Inflammatory macrophage treated with lipopolysaccharide for 4 hours (primary cell): ENCODE measurements at places on chromosomes 4 and X.

- DNase-seq, result no peak
These were observed 195.3 kb upstream of the ANXA3 start for GRCh38 chr4:78356251-78356786.

DNA sequence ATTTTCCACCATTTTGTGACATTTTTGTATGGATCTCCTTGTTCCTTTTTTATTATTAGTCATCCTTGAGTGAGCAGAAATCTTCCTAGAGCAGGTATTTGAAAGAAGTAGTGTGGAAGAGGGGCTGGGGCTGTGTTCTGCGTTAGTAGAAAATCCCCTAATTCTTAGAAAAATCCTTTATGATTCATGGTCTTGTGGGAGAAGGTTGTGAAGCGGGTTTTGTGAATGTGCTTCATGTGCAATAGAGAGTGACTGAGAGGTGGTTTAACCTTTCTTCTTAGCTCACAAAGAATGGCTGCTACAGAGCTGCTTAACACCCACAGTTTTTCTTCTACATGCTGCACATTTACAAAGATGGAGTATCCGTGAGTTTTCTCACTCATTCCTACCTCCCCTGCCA, 220.5 kb downstream of the IDS start:
- DNase-seq, result no peak

DNA sequence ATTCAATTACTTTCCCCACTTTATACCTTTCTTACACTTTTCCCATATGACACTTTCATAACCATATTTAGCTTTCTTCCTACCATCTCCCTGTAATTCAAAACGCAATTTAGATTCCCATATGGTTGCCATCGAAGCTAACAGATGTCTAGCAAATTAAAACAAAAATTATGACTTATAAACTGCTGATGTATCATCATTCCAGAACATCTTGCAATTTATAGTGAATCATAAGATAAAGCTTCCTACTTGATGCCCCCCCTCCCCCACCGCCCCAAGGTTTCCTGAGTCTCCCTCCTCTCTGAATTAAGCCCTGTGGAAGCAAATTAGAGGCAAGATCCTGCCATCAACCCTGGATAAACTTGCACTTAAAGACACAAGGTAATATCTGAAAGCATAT, 5.4 kb downstream of the TSPAN5 start:
- no peak for DNase-seq

DNA sequence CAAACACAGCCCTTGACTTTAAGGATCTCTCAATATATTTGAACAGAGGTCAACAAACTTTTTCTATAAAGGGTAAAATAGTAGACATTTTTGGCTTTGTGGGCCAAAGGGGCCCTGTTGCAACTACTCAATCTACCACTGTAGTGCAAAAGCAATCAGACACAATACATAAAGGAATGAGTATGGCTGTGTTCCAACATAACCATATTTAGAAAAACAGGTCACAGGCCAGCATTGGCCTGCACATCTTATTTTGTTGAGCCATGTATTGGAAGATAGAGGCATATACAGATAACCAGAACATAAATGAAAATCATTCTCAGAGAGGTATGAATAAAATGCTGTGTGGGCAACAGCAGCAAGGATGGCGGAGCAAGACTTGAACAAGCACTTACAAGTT, 49.8 kb downstream of the MID1 start:
- no peak for DNase-seq

- DNase-seq, result no peak
These were observed 383 bp upstream of the TBC1D19 start for GRCh38 chr4:26583538-26583864.

- no peak for DNase-seq
These were observed 1751.9 kb downstream of the ARAP2 start for GRCh38 chr4:34492414-34492813.

DNA sequence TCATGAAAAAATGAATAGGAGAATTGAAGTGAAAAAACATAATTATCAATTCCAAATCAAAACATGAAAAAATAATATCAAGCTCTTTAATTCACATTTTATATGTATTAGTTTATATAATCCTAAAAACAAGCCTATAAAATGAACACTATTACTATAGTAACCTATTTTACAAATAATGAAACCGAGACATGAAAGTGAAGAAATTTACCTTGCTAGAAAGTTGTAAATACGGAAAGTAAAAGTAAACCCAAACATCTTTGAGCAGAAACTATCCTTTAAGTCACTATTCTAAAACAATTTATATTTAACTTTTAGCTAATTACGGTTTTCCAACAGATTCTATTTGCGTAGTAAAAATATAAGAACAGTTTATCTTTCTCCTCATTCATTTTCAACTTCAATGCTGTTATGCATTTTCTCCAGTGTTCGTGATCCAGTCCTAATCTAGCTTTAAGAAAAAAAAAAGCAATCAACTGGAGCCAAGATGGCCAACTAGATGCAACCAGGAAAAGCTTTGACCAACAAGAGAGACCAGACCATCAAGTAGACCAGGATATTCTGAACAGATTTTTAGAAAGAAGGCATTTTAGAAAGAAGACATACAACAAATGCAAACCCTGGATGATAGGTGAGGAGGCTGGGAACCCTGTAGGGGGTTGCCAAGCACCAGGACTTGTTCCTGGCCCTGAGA, 67.0 kb downstream of the DDX53 start:
- no peak for DNase-seq

DNA sequence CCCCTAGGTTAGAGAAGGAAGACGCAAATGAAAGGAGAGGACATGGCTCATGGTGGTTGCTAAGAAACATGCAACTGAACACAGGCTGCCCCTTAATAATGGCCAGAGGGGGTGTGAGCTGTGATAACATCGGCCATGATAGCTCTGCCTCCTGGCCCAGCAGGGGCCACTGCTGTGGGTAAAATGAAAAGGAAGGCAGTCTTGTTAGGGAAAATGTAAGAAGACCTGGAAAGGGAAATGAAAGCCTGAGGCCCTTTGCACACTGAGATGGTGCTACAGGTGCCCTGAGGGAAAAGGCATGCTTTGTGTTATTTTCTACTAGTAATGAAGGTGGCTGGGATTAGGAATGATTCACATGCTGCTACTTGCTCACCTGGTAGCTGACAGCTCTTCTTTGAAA, 123.6 kb upstream of the MID1 start:
- no peak for DNase-seq

- no peak for DNase-seq
These were observed 23.1 kb downstream of the CORIN start for GRCh38 chr4:47814618-47815295.

- no peak for DNase-seq
These were observed 146.0 kb upstream of the GPC4 start for GRCh38 chrX:133561251-133561650.

GRCh38 chrX:103686199-103687072, at the start of gene MORF4L2:
Gene MORF4L2 (minus strand): TSS chrX:103686699. CDS start chrX:103677027, 9,672 bp downstream.
- peak; percentile 97 for DNase-seq

DNA sequence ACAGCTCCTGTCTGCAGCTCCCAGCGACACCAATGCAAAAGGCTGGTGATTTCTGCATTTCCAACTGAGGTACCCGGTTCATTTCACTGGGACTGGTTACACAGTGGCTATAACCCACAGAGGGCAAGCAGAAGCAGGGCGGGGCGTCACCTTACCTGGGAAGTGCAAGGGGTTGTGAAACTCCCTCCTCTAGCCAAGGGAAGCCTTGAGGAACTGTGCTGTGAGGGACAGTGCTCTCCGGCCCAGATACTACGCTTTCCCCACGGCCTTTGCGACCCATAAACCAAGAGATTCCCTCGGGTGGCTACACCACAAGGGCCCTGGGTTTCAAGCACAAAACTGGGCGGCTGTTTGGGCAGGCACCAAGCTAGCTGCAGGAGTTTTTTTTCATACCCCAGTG, 218.9 kb downstream of the PPP3CA start:
- no peak for DNase-seq

- DNase-seq, result peak; percentile 63
These were observed 68.2 kb downstream of the ARHGAP10 start for GRCh38 chr4:147799986-147800555.

GRCh38 chr4:168528131-168528949, 31.5 kb downstream of the PALLD start:
- no peak for DNase-seq

- no peak for DNase-seq
These were observed 126.9 kb upstream of the BCOR start for GRCh38 chrX:40224658-40225057.

DNA sequence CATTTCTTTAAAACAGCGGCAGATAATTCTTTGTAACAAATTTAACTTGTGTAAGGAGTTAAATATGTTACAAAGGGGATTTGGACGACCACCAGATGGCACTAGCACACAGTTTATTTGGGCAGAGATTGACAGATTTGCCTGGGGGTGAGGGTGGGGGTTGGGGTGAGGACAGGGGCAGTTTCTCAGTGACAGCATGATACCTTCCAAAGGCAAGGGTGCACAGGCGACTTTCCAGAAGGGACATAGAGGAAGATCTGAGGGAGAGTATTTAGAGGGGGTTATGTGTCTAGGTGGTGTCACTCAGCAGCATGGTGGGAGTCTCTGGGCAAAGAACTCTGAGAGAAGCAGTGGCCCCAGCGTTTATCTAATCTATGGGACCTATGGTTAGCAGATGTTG, 9.6 kb upstream of the TMA16 start:
- DNase-seq, result peak; percentile 53

- DNase-seq, result peak; percentile 58
These were observed 761 bp upstream of the FRYL start for GRCh38 chr4:48780865-48781214.

DNA sequence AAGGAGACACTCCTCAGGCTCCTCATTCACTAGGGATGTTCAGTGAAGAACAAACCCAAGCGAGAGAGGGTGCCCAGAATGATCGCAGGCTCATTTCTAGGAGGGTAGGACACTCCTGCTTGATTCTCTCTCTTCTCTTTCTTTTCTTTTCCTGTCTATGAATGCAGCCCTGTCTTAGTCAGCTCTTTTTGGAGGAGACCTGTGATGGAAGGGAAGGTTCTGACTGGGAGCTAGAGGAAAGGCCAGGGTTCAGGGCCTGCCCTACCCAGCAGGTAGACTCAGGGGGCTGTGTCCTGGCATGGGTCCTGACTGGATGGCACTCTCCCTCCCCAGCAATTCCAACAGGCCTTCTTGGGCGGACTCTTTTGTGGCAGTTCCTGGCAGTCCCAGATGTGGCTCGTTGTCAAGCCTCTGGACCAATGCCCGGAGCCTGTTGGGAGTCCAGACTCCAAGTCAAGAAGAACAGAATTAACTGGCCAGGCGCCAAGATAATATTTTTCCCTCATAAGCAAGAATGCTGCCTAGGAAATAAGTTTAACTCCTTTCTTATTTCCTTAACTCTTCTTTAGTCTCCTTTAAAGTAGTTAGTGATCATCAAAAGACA, 139.4 kb upstream of the SCML1 start:
- no peak for DNase-seq

DNA sequence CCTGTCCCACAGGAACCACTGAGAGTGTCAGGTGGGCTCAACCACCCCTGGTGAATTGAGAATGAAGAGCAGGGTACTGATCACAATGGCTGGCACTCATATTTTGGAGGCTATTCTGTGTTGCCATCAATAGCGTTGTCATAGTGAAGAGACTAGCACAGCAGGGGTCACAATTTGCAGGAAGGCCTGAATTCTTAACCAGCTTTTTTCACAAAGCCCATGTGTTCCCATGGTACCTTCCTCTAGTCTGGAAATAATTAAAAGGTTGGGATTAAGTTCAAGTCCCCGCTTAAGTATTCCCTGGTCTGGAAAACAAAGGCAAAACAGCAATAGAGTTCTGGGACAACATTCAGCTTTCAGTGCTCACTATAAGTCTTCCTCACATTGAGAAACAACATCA, 1051.7 kb downstream of the C4orf33 start:
- DNase-seq, result no peak

DNA sequence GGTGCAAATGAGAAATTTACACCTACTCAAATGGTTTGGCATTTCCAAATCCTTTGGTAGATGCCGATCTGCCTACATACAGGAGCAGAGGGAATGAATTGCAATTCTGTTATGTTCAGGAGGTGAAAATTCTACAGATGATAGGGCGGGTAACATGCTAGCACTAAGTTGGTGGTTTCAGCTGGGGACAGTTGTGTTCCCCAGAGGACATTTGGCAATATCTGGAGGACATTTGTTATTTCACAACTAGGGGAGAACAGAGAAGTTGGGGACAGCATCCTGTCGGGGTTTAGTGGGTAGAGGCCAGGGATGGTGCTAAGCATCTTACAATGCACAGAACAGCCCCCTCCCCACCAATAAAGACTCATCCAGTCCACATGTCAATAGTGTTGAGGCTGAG, 96.5 kb upstream of the PUDP start:
- DNase-seq, result peak; percentile 32

GRCh38 chrX:100642290-100642689, 1.7 kb upstream of the SRPX2 start:
- no peak for DNase-seq

DNA sequence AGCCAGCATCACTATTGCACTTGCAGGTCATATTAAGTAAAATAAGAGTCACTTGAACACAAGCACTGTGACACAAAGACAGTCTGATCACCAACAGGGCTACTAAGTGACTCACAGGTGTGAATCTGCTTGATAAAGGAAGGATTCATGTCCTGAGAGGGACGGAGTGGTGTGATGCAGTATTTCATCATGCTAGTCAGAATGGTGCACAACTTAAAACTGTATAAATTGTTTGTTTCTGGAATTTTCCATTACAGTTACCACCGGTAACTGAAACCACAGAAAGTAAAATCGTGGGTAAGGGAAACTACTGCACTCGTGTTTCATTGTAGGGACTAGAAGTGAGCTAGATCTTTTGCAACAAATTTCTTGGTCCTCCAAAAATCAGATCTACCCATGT, 109.7 kb downstream of the ELOVL6 start:
- DNase-seq, result no peak

GRCh38 chr4:120331486-120332370, 265.1 kb upstream of the MAD2L1 start:
- DNase-seq, result no peak

GRCh38 chr4:88584471-88584900, 7.8 kb upstream of the HERC3 start:
- no peak for DNase-seq

- DNase-seq, result no peak
These were observed 348.5 kb upstream of the NR3C2 start for GRCh38 chr4:148790691-148791090.

GRCh38 chr4:120814886-120815285, 107.6 kb downstream of the PRDM5 start:
- DNase-seq, result no peak

DNA sequence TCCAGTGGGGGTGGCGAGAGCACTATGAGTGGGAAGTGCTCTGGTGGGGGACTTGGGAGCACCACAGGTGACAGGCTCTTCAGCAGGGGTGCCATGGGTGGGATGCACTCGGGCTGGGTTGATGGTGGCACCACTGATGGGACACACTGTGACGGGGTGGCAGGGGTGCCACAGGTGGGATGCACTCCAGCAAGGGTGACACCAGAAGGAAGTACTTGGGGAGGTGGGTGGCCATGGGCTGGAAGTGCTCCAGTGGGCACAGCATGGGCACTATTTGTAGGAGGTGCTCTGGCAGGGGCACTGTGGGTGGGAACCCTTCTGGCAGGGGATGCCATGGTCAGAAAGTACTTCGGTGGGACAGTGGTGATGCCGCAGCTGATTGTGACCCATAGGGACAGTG, 346.6 kb downstream of the CFAP47 start:
- DNase-seq, result no peak

GRCh38 chr4:180950377-180950776, 1292.8 kb upstream of the TENM3 start:
- DNase-seq, result no peak
